ENCODE measurements at places on chromosomes 4 and X. TPM values are rescaled to one million over a fixed set of nuclear protein-coding genes. Genes with fewer than 3 reads are reported as not detected.

SRPX gene
- polyA plus RNA-seq: 137 TPM

SPIN4 gene
- 0.67 TPM for polyA plus RNA-seq

ATP1B4 gene
- 0.15 TPM for polyA plus RNA-seq

RTL5 gene
- polyA plus RNA-seq: 1.6 TPM

UGT2B17 gene
- 0.08 TPM for polyA plus RNA-seq

CENPI gene
- polyA plus RNA-seq: 0.71 TPM

GRCh38 chr4:12852338-12853307 lies 631.5 kb downstream of the RAB28 start:
- no peak for DNase-seq

DNA sequence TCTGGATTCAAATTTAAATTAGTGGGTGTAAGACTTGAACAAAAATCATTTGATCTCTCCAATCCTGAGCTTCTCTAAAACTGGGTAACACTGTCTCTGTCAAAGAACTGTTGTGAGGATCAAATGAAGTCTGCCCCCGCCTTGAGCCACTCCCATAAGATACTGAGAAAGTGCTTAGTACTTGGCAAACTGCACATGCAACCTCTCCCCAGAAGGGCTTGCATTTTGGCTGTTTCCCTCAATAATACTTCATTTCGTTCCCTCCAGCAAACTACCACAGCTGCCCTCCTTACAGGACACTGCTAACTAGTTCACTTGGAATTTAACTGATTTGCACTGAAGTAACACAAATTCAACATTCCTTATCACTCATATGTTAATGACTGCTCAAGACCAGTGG lies 79.8 kb downstream of the APBB2 start:
- no peak for DNase-seq

DNA sequence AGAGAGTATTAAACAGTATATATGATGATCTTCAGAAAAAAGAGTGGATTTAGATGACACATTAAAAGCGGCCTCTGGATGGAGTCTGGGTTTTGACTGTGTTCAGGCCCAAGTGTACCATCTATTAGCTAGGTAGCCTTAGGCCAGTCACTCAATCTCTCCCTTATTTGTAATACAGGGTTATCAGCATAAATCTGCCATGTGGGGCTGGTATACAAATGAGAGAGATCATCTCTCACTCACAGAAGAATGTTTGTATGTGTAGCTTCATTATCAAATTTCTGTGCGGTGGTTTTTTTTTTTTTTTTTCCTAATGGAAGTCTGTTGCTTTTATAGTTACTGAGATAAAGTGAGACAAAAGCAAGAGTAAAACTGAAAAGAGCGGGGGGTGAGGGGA lies 12.7 kb downstream of the SLC2A9 start:
- no peak for DNase-seq

DNA sequence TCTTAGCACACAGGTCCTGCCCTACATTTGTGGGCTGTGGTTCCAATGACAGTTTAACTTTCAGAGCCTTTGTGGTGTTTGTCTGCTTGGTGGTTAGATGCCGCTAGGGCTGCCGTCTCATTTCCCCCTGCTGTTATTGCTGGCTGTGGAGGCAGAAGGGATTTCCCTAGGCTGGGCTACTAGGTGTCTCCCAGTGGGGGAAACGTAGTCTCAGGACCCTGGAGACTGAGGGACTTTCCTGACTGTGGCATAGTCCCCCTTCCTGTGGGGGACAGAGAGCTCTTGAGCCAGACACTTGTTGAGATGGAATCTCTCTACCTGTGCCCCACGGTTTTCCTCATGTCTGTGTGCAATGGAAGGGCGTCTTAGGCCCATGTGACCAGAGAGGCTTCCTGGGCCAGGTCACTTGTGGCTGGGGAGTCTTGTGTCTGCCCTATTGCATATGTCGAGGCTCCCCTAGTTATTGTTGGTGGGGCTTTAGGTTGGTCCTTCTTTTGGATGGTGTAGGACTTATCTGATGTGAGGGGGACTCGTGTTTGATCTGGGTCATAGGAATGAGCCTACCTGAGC lies 68.2 kb downstream of the ARHGAP10 start:
- no peak for DNase-seq

DNA sequence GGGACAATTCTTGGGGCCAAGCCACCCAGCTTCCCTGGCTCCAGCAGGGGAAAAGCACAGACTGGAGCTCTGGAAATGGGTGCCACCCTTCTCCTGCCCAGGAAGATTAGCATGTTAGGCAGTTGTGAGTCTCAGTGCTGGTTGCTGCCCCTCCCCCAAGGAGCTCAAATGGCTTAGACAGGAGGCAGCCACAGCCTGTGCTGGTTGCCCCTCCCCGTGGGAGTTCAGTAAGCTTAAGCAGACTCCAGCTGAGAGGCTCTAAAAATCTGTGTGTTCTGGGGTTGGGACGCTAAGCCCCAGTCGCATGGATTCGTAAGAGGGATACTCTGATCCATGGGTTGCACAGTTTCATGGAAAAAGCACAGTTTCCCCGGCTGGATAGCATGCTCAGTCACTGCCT lies 92.7 kb upstream of the NDST3 start:
- DNase-seq: no peak

DNA sequence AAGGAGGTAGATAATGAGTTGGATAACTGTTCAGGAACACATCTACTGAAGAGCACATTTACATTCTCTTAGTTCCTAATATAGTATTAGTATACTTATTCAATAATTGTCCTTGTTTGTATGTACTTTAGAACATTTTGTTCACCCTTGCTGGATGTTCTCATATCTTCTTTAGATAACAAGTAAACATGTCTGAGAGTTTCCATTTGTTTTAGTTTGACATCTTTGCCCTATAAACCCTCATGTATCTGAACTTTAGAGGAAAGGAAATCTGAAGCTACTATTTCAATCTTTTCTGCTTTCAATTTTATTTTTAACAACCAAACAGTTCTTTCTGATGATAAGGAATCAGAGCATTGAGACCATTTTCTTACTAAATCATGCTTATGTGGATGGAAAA lies 518.6 kb downstream of the RPA4 start:
- no peak for DNase-seq

DNA sequence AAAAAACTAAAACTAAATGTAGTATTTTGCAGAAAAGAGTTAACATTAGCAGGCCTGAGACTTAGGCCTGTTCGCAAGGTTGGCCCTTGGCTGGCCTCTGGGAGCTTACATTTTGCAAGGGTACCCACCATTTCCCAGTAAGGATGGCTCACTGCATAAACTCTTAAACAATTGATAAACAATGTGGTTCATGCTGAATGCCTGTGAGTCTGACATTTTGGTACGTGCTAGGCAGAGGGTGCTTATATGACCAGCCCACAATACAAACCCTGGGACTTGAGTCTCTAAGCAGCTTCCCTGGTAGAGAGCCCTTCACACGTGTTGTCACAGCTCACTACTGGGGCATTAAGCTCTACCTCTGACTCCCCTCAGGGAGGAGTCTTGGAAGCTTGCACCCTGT lies 7.4 kb downstream of the PRPS2 start:
- DNase-seq: no peak

GRCh38 chrX:37995428-37995827 lies 10.9 kb upstream of the SYTL5 start:
- DNase-seq: no peak

GRCh38 chrX:94742772-94743171 lies 1068.8 kb downstream of the FAM133A start:
- no peak for DNase-seq

GRCh38 chrX:129654652-129655546 lies at the start of gene APLN:
Gene APLN (minus strand): TSS chrX:129654956. CDS start chrX:129654630, 326 bp downstream.
- peak; percentile 61 for DNase-seq

DNA sequence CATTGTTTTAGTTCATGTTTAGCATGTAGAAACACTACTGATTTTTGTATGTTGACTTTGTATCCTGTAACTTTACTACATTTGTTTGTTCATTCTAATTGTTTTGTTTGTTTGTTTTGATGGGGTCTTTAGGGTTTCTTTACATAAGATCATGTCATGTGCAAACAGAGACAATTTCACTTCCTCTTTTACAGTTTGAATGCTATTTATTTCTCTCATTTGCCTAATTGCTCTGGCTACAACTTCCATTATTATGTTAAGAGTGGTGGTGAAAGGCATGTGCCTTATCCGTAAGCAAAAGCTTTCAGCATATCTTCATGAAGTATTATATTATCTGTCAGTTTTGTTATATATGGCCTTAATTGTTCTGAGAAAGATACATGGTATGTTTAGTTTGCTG lies 571.1 kb downstream of the PCDH7 start:
- no peak for DNase-seq

DNA sequence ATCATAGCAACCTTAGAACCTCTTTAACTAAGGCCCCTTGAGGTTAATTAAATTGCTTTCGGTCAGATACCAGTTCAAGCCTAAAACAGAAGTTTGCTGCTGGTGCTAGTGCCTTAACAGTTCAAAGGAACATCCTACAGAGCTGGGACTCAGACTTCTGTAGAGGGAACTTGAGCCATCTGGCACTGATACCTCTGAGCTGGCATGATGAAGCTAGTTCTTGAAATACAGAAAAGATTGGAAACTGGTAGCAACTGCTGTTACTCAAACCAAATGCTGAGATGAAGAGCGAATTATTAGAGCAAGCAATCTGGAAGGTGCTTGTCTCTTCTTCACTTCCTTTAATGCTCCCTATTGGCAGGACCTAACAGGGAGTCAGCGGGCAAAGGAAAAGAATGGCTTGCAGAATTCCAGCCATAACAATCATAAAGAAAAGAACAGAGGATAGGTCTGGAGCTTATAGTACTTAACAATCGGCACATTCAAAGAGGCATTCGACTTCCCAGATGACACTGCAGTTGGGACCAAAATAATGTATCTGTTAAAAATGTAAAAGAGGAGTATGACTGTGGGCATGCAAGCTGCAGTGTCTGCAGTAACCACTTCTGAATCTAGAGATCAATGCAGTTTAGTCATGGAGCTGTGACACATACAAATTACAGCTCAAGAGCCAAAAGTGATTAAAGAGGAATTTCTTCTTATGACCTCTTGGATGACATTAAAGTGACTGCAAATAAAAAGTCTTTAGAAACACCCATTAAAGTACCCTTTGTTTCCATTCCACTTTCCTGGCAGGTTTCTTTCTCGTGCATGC lies 298.9 kb downstream of the PDGFC start:
- DNase-seq: no peak

DNA sequence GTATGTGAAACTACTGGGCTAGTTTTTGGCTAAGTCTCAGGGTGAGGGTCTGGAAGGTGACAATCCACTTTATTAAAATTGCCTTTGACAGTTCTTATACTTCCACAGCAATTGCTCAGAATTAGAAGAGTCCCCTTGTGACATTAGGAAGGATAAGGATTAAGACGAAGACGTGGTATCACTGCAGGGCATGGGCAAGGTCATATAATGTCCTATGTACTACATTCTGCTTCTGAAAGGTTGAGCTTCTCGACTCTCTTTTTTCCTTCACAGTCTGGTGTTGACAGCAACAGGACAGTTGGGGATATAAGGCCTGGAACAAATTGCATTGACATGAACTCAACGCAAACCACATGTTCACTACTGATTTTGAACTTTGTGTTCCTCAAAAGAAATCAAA lies 40.9 kb upstream of the PRDM5 start:
- DNase-seq: no peak

- no peak for DNase-seq
These were observed 85.5 kb downstream of the RTL3 start for GRCh38 chrX:78573630-78574029.

GRCh38 chrX:104310090-104310489 lies 55.4 kb upstream of the ESX1 start:
- no peak for DNase-seq

DNA sequence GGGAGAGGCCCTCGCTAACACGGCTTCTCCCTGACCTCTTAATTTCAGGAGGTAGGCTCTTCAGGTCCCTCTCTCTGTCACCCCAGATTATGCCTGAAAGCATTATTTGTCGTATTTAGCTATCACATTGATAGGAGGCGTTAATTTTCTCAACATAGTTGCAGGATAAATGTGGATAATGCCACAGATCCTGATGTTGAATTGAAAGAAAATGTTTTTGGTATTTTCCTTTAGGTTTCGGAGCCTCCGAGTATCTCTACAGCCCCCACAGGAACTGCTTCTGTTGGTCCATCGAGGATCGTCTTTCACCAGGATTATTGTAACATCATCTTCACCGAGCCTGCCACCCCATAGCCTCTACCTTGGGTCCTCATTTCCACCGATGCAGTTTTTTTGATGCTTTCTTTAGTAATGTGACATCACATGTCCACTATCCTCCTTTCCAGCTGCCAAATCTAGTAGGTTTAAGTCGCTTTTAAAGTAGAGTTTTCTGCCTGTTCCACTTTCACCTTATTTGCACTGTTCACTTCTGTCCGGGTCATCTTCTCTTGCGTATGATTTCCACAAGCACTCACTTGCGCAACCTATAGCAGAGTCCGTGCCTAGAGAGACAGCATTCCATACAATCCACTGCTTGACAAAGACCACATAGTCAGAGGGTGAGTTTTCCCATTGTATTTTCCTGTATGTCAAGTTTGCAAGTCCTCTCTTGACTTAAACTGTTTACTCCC lies 665 bp downstream of the TIGD2 start:
- DNase-seq: no peak

DNA sequence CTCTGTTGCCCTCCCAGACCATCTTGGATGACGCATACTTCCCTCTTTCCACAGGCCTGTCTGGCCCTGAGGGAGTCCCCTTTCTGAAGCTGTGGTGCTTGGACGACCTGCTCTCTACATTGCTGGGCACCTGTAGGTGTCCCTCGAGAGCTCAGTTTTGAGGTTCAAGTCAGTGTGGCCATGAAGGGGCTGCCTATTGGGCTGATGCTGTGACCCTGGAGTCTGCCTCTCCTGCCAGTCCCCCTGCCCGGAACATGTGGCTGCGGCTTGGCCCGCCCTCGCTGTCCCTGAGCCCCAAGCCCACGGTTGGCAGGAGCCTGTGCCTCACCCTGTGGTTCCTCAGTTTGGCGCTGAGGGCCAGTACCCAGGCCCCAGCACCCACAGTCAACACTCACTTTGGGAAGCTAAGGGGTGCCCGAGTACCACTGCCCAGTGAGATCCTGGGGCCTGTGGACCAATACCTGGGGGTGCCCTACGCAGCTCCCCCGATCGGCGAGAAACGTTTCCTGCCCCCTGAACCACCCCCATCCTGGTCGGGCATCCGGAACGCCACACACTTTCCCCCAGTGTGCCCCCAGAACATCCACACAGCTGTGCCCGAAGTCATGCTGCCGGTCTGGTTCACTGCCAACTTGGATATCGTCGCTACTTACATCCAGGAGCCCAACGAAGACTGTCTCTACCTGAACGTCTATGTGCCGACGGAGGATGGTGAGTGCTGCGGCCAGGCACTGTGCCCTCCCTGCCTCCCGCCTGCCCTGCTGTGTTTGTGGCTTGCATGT lies 3.0 kb downstream of the NLGN3 start:
- DNase-seq: no peak

- no peak for DNase-seq
These were observed 98.1 kb upstream of the ENPP6 start for GRCh38 chr4:184315675-184316359.

DNA sequence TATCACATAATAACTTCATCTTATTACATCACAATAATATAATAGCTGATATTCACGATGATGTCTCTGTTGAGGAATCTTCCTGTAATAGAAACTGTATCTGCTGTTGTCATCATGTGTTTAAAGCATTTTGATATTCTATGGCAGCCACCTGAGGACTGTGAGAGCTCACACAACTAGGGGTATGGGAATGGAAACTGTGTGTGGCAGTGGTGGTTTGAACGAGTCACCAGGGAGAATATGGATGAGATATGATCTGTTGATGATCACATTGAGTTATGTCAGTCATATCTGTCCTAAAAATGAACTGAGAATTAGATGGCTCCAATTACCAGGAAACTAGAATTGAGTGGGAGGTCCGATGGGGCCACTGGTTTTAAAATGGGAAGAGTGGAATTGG lies 169.6 kb downstream of the MID1IP1 start:
- DNase-seq: no peak
